Brain pericyte (primary cell): ENCODE measurements at places on chromosomes 12 and 14.

- no peak for DNase-seq
Measured at GRCh38 chr12:124764451-124764850, 99.2 kb downstream of the SCARB1 start.

GRCh38 chr14:31261859-31262731 lies 54.5 kb upstream of the HECTD1 start:
- DNase-seq, result no peak

- DNase-seq, result no peak
Measured at GRCh38 chr12:1131811-1132224, 140.8 kb downstream of the ERC1 start.

DNA sequence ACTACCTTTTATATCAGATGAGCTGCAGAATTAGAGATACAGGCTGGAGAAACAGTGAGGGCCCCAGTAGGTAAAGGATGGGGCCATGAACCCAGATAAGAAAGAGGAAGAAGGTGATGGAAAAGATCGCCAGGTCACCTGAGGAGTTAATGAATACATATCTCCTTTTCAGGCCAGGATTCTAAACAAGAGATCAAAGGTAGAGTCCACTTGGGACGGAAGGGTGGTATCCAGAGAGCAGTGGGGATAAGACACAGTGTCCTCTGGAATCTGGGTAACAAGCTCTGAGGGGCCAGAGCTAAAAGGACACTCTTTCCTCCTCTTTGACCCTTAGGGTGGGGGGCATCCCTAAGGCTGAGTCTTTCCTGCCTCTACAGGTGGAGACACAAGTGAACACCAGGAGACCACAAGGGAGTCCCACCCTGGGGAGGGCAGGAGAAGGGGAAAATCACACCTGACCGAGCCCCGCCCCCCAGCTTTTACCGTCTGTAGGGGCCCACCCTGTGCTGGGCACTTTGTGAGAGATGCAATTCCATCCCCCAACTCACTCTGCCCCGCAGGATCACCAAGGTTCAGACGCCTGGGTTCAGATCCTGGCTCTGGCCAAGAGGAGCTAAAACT lies 27.3 kb downstream of the SERPINA1 start:
- DNase-seq, result no peak

GRCh38 chr12:110348431-110349059 lies 55.0 kb downstream of the ANAPC7 start:
- no peak for DNase-seq

DNA sequence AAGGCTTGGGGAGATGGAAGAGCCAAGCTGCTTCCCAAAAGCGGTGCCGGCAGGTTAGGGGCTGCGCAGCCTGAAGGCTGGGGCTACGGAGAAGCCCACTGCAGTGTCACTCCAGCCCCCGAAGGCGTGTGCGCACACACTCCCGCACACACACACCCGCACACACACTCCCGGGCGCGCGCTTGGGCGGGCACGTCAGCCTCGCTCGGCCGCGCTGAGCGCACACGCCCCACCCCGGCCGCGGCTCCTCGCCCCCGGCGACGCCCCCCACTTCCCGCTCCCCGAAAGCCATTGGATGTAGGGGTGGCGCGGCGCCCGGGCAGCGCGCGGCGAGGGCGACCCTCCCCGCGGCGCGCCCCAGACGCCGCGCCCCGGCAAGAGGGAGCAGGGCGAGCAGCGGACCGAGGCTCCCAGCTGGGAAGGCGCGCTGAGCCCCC lies at the start of gene KCNK10:
TSS of gene KCNK10 (minus strand) at position 184 of the 437 bp plus-strand sequence. CDS start 471 bp downstream, outside the sequence.
- DNase-seq, result no peak

GRCh38 chr14:56117765-56118610 lies at the start of gene PELI2:
TSS of gene PELI2 (plus strand) at chr14:56118411. CDS start at chr14:56118661, 250 bp downstream.
- no peak for DNase-seq

DNA sequence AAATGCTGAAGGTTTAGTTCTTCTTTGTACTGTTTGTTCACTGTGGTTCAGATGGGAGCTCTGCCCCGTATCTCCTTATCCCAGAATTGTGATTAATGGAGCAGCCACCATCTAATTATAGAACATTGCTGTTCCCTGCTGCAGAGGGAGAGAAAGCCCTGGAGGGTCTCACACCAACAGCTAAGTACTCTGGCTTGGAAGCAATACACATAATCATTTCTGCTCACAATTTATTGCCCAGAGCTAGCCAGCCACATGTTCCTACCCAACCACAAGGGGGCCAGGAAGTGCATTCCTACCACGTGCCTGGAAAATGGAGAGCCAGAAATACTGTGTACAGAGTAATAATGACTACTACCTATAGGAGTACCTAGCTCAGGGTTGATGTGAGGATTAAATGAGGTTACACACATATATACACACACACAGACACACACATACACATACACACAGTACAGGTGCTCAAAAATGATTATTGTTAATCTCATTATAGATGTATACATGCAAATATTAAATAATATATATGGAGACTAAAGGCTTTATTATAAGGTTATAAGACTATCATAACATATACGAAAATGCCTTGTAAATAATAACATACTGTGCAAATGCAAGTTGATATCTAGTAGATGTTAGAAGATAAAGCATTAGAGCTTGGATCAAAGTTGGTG lies 22.3 kb downstream of the MSRB3 start:
- DNase-seq, result no peak

- no peak for DNase-seq
Measured at GRCh38 chr12:114687802-114688201, 3.8 kb upstream of the TBX3 start.

DNA sequence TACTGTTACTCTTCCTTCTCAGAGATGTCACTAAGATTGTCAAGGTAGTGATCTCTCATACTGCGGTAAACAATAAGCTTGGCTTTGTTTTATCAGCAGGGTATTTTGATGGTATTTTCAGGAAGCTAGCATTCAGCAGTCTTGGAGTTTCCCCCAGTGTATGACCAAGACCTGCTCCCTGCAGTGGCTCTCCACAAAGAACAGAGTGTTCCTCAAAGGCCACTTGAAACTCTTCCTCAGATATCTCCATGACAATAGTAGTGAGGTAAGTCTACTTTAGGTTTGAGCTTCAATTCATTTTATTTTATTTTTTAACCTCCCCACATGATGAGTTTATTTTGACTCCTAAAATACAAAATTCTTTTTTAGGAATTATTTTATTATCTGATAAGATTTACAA lies 74.0 kb upstream of the G2E3 start:
- DNase-seq, result no peak

GRCh38 chr12:116241157-116241759 lies 36.2 kb downstream of the MED13L start:
- DNase-seq, result no peak

DNA sequence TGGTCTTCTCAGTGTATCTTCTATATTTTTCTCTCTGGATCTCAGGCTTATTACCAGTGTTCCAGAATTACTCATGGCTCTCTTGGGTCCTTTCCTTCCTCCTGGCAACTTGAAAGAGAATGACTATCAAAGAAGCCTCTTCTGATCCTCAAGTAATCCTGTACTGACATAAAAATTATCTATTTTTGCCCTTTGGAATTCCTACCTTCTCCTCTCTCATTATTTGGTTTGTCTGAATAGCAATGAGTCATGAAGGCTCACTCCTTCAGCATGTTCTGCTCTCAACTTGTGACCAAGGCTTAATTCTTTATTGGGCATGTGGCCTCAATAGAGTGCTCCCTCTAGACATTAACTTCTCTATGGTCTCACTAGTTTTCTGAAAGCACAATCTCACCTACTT lies 553.6 kb upstream of the ATP2B1 start:
- no peak for DNase-seq
